ENCODE measurements at places on chromosomes 4 and X. TPM values are rescaled to one million over a fixed set of nuclear protein-coding genes. Genes with fewer than 3 reads are reported as not detected.

DNA sequence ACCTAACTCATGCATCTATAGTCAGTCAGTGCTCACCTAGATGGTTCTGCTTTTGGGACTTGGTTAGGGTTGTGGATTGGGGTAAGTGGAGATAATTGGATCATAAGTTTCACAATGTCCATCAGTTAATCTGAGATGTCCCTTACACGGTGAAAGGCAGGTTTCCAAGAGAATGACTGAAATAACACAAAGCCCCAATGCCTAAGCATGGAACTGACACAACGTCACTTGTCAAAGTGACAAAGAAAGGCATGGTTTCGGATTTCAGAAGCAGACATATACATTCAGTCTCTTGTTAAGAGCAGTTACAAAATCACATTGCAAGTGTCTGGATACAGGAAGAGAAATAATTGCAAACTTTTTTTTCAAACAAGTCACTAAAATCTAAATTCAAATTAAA is 1456.9 kb downstream of the TECRL start:
- no peak for DNase-seq
- no peaks in the 10 kb centered on the region for H3K36me3 ChIP-seq
- no peaks in the 10 kb centered on the region for H3K4me1 ChIP-seq
- no peak overlapping the region for H3K27ac ChIP-seq
- no peaks in the 10 kb centered on the region for H3K27me3 ChIP-seq

DNA sequence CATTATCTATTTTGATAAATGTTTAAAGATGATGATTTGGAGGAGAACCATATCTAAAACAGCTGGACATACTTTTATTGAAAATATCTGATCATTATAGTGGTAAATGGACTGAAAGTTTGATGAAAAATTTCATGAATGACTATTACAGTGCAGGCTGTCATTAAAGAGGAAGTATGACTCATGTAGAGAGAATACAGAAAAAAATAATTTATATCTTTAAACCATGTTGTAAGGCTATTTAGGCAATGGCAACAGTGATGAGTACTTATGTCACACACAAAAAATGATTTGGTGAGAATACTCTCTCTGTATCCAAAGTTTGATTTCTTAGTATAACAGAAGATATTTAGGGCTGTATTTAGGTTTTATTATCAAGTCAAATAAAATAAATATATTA is 3.9 kb upstream of the GLRB start:
- no peak for DNase-seq
- no peaks in the 10 kb centered on the region for H3K27me3 ChIP-seq
- H3K36me3 ChIP-seq, result no peaks in the 10 kb centered on the region

The UNC5C gene
- 14.5 TPM for total RNA-seq

- H3K27ac ChIP-seq, result no peak overlapping the region
- H3K4me3 ChIP-seq, result no peak overlapping the region
- H3K4me1 ChIP-seq, result no peaks in the 10 kb centered on the region
- no peaks in the 10 kb centered on the region for H3K27me3 ChIP-seq
- DNase-seq, result no peak
Observed at GRCh38 chr4:55445921-55446577, 50.3 kb downstream of the TMEM165 start.
